ENCODE measurements at places on chromosomes 2 and 18.

- DNase-seq: no peak
Measured at GRCh38 chr18:78087338-78087737, 837.7 kb downstream of the GALR1 start.

GRCh38 chr2:168343586-168343985 lies 96.2 kb upstream of the STK39 start:
- DNase-seq: no peak

DNA sequence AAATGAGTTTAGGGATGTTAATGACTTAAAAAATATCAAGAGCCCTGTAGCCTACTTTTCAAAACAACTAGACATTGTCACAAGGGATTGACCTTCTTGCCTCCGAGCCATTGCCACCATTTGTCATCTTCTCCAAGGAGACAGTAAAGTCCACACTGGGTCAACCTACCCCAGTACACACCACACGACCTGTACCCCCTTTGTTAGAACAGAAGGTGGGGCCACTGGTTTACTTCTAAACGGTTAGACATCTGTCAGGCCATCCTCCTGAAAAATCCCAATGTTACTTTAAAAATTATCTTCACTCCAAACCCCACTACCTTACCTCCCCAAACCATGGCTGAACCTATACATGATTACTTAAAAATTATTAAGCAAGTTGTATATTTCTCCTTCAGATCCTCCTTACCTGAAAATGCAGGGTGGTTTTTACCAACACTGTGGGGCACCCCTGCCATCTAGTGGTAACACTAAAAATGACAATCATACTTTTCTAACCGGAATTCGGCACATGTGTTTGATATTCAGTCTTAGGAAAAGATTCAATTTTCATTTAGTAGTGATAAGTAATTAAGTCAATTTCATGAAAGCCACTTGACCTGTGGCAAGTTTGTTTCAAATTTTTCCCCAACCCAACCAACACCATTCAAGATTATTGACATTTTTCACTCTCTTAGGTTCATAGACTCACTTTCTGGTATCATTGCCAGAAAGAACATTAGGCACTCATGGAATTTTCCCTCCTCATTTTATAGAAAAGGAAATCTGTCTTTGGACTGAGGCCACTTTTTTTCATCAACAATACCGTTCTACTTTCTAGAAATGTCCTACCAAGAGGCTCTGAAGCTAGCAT lies 265.3 kb upstream of the PKDCC start:
- DNase-seq: no peak

- DNase-seq: no peak
Measured at GRCh38 chr2:179235463-179236108, 29.0 kb downstream of the SESTD1 start.

DNA sequence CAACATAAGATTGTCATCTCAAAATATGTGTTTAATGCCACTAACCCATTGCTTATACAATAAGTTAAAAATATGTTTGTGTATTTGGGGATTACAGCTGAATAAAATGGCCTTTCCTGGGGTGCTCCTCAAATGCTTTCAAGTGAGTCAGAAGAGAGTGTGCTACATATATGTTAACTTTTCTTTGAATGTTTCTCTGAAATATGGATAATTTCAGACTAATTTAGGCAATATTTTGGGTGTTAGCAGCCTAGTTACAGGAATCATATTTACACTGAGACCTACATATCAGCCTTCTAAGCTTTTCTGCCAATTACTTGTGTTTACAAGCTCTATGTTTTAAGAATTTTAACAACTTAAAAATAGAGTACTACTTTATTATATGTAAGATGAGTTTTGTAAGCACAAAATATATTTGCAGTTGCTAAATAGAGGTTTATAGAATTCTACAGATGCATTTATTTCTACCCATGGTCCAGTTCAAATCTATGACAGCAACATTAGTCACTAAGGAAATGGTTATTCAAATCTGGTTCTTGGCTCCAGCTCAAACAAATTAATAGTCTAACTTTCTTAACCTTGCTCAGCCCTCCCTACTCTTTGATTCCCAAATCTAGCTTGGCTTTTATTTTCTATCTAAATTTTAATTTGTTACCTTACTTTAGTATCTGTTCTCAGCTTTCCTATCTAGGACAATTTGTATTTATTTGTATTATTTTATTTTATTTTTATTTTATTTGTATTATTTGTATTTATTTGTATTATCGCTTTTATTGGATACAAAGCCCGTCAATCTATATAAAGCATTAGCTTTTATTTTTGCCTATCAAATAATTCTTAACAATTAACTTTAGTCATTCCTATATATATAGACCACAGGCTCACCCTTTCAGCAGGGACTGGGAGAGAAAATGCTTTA lies 48.9 kb downstream of the FSIP2 start:
- DNase-seq: no peak

DNA sequence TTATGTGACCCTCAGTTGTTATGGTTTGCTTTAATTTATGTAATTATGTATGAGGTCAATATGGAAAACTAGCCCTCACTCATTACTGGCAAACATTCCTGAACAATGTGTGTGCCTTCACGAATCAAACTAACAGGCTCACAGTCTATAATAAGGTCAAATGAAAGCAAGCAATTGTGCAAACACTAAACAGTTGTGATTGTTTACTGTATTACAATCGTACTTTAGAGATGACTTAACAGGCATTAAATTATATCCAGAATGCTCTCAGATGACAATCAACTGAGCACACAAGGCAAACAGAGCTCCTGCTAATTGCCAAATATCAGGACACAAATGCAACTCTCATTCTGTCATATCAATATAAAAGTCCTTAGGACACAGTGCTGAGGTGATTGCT lies 29.5 kb downstream of the COL5A2 start:
- DNase-seq: no peak

- peak; percentile 61 for DNase-seq
Measured at GRCh38 chr2:12031866-12032265, 285.4 kb downstream of the LPIN1 start.

DNA sequence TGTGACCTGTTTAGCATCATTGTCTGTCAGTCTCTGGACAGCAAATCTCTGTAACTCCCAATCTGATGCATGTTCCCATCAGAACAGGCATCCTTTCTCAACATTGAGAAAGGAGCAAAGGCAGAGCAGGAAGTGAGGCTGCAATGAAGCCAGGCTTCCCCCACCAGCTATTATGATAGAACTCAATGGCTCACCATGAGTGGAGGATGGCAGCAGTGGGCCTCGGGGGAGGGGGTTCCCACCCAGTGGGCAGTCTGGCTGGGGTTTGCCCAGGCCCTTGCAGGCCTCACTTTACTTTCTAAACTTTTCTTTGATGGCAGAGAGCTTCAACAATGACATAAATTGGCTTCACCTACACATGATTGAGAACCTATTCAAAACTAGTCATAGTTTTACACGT lies 240.6 kb upstream of the CXCR4 start:
- DNase-seq: no peak

DNA sequence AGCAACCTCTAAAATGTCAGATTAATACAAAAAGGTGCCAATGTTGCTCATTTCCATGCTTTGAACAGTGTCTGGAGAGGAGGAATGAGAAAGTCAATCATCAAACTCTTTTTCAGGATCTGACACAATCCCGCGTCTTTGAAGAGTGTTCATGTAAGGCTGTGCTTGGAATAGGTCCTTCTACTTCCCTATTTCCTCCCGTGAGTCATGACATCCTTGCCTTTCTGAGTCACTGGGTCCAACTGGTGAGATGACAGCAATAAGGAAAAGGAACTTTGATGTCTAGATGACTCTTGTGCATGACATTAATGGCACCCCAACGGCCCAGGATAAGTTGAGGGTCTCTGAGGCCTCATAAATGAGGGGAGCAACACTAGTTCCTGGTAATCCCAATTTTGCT lies 109.0 kb upstream of the CELF4 start:
- no peak for DNase-seq

GRCh38 chr2:223621901-223622300 lies 19.7 kb upstream of the SCG2 start:
- no peak for DNase-seq

All from GM06990 (cell line).